CD4-positive, alpha-beta T cell treated with Interleukin-6 for 4 hours (primary cell): ENCODE measurements at places on chromosomes 7 and 10.
A peak's percentile ranks its signal among the peaks of the same experiment; 100 is the strongest.

DNA sequence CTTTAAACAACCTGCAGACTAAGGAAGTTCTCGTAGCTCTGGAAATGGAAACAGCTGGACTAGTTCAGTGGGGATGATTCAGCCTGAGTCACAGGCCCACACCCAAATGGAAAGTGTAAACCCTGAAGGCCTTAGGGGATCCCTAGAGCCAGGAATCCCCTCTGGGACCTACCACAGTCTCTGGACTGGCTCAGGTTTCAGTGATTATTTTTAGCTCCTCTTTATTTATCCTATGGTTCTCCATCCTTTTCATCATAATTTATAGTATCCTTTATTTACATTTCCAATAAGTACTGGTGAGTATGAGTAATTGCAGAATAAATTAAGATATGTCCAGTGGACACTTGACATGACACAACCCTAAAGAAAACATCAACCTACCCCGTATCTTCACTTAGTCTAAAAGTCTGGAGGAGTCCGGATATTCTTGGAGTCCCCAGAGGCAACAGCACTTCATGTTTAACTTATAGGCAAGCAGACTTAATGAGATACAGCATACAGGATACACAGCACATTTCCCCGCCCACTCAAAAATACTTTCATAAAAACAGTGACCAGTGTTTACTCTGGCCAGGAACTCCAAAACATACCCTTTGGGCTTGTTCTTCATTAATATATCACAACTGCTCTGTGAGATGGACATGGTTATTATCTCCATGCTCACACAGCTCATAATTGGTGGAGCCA lies 28.4 kb upstream of the SEMA3E start:
- DNase-seq: no peak

DNA sequence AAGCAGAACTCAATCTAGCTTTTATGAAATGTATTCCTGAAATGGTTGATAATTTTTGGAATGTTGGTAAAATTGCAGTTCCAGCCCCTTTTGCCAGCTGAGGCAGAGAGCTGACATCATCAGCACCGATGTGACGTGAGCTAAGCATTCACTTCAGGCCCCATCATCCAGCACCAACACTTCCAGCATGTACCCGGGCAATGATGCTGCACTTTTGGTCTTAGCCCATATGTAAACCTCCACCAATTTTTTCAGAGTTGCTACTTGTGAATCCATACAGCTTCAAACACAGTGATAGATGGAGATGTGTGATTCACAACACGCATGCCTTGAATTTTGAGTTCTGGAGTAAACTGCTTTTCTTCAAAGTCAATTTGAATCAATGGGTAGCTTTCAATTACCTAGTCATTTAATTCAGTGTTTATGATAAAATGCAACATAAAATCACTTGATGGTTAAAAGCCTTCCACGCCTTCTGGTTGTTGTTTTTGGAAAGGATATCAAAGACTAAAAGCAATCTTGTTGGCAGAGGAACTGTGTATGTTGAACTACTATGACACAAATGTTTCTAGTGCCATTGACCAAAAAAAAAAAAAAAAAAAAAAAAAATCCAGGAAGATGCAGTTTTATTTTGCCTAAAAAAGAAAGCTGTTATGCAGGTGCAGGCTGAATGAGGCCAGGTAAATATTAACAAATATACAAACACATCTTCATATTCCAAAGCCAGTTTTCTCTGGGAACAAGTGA lies 73.9 kb downstream of the NRP1 start:
- DNase-seq: no peak

GRCh38 chr7:44645254-44645653 lies 38.8 kb downstream of the OGDH start:
- DNase-seq: no peak

DNA sequence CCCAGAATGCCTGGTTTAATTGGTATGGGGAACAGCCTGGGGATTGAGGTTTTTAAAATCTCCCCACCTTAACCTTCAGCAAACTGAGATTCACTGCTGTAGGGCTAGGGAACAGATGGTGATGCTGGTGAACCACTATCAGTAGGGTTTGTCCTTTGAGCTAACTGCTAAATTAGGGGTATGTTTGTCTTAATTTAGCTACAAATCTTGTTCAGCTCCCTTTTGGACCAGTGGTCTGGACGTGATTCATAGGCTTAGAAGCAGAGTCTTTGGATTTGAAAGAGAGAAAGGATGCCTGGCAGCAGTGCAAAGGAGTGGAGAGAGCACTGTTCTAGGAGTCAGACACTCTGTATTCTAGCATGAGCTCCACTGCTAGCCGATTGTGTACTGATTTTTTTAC lies 2.8 kb downstream of the HDAC9 start:
- DNase-seq: no peak

- peak; percentile 80 for DNase-seq
These were observed 24.8 kb downstream of the FAM53B start for GRCh38 chr10:124719213-124719851.

DNA sequence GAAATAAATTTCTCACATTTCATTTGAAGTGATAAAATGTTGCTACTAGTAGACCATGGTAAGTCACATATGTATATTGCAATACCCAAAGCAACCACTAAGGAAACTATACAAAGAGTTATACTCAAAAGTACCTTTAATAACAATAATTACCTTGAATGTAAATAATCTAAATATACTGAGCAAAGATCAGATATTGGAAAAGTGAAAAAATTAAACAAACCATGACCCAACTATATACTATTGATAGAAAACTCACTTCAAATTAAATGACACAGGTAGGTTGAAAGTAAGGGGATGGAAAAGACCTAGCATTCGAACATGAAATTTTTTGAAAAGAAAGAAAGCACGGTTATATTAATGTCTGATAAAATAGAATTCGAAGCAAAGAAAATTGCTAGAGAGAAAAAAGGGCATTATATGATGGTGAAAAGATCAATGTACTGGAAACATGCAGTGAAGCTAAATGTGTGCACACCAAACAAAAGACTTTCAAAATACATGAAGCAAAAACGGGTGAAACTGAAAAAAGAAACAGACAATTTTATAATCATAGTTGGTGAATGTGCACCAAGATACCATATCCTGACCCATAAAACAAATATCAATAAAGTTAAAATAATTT lies 29.1 kb downstream of the TFPI2 start:
- DNase-seq: no peak

- no peak for DNase-seq
These were observed 40.0 kb downstream of the PARD3 start for GRCh38 chr10:34775044-34775637.

DNA sequence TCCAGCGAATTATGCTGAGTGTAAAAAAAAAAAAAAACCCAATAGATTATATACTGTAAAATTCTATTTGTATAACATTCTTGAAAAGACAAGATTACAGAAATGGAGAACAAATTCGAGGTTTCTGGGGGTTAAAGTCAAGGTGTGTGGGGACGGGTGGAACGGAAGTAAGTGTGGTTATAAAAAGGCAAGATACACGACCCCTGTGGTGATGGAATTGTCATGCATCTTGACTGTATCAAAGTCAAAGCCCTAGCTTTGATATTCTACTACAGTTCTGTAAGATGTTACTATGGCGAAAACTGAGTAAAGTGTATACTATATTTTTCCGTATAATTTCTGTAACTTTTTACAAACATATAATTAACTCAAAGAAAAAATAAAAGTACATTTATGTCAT lies 718.2 kb upstream of the PCDH15 start:
- no peak for DNase-seq

GRCh38 chr7:88109612-88110011 lies 110.2 kb downstream of the SRI start:
- no peak for DNase-seq

DNA sequence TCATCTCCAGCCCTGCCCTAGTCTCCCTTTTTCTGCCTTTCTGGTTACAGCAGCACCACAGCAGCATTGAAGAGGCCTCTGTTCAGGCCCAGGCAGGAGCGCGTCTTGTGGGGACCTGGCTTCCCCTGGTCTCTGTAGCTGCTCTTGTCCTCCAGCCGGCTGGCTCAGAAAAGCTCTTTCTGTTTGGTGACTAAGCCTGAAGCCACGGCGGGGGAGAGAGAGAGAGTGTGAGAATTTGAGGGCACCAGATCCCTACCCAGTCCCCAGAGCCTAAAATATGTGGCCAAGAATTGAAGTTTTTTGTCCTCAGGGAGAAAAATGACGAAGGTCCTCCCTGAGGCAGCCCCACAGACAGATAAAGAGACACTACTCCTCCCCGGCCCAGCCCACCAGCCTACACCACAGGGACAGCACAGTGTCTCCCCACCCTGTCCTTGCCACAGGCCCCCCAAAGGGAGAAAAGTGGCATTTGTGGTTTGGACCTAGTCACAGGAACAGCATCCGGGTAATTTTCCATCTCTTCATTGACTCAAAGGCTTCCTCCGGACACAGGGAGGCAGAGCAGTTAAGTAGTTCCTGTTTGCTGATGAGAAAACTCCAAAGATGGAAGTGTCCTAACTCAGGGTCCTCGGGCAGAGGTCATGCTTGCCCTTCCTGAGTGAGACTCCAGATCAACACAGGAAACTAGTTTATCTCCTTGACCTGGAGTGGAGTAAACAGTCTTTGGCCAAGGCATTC lies 13.3 kb upstream of the FAM180A start:
- DNase-seq: no peak

DNA sequence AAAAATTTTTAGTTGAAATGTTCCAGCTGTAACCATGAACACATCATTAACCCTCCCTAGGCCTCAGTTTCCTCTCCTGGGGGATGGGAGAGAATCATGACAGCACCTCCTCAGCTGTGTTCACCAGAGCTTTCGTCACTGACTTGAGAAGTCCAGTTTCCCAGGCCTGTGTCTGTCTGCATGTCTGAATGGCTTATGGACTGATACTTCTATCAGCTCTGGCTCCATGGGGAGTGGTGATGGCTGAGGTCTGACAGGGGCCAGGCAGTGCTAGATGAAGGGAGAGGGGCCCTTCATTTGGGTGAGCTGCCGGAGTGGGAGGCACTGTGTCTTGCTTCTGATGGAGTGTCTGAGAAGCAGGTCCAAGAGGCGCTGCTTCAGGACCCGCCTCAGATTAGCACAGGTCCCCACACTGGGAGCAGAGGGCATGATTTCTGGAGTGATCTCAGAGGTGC lies 192.9 kb downstream of the PTPN20 start:
- no peak for DNase-seq

- DNase-seq: no peak
These were observed 5.5 kb upstream of the TFPI2 start for GRCh38 chr7:93895859-93896600.

DNA sequence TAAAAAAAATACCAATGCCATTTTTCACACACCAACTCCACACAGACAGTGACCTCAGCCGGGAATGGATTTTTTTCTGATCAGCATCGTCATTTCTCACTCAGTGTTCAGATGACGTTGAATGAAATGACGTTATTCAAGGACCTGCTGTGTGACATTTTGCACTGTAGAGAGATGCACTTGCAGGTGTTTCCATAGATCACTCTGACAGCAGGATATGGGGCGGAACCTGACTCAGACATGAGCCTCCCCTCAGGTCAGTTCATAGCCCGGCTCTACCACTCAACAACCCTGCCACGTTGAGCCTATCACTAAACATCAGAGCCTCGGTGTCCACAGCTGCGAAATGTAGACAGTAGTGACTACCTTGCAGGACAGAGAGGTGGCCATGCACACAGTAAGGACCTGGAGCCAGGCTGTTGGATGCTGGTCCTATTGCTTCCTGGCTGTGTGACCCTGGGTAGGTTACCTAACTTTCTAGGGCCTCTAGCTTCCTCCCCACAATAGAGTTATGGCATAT lies 41.4 kb upstream of the ANTXRL start:
- DNase-seq: no peak

GRCh38 chr10:35172574-35172973 lies 45.9 kb downstream of the CREM start:
- no peak for DNase-seq

GRCh38 chr10:70320751-70321150 lies 36.9 kb upstream of the NPFFR1 start:
- DNase-seq: no peak

DNA sequence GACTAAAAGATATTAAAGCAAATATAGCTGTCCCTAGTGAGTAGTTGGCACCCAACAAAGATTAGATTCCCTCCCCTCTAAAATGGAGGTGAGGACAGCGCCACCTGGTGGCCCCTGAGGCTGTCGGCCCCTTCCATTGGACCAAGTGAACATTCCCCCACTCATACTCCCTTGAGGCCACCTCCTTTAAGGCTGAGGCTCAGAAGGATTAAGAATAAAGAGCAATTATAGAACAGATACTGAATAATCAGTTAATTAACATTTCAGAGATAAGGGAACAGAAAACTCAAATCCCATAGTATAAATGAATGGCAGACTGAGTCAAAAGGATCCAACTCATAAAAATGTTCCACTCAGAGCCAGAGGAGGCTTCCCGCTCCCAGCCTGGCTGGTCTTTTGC lies 130.4 kb upstream of the GHITM start:
- peak; percentile 20 for DNase-seq

GRCh38 chr10:100697070-100697469 lies 48.3 kb upstream of the PAX2 start:
- no peak for DNase-seq

- DNase-seq: no peak
These were observed 177.9 kb downstream of the DNAJB6 start for GRCh38 chr7:157514746-157515145.

DNA sequence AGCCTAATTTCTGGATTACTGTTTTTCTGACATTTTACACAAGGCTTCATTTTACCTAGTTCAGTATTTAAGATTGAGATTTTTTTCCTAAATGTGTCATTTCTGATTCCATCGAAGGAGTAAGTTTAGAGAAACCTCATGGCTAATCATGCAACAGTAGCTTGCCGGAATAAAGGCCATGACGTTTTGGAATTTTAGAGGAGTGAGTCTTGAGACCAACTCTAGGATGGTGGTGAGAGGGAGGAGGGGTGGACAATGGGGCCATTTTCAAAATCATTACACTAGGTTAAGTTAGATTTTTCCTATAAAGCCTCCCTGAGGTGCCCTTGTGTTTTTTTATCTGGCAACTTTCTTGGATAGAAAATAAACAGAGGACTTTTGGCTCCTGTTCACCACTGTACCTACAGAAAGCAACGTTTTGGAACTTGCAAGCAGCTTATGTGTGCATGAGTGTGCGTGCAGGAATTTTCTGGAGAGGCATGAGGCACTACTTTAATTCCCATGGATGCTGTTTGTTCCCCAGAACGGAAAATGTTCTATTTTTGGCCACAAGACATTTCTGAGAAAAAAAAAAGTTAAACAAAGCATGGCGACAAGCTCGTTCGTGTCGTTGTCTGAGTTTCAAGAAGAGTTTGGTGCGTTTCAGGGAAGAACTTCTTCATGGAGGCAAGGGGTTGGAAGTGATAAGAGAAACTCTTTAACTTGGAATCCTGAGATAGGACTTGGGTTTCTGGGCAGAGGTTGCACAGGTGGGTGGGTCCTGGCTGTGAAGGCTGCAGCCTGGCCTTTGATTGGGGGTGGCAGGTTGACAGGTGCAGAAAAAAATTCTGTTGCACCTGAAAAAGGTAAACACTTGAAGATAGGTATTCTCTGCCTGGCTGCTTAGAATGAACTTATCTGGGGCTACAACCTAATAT lies 178.1 kb downstream of the PTEN start:
- DNase-seq: no peak
